AG08395 (cell line): ENCODE measurements at places on chromosomes 6 and 20.

DNA sequence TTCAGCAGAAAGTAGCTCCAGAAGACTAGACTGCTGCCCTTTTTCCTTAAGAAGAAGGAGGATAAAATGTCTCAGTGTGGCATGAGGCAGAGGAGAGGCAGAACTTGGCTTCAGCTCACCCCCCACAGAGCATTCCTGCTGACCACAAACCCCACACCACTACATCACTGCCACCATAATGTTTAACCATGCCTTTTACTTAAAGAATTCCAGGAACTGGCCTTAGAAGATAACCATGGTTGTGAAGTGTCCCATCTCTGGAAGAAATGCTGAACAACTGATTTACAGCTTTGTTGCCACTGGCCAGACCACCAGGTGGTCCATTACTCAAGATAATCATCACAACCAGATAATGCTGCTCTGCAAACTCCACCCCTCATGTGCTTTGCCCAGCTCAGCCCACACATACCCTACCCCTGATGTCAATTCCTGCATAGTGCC, 154.1 kb downstream of the CD24 start:
- peak; percentile 67 for DNase-seq

GRCh38 chr6:126180585-126180984, 159.3 kb upstream of the CENPW start:
- peak; percentile 53 for DNase-seq

- DNase-seq, result peak; percentile 41
These were observed 53.7 kb downstream of the JARID2 start for GRCh38 chr6:15299430-15300131.

DNA sequence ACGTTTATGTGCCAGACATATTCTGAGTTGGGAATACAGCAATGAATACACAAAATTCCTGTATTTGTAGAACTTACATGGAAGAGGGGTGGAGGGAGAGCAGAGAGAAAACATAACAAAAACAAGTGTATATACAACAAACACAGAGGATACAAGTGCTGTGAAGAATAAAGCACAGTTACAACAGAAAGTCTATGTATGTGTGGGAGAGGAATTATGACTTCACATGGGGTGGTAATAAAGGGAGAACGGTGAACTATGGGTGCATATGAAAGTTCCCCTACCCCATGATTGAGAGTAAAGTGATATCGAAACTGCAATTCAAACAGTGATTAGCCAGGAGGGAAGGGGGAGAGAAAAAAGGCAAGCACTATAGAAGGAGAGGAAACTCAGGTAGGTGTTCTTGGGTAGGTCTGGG, 24.6 kb downstream of the HBS1L start:
- no peak for DNase-seq

- DNase-seq, result no peak
These were observed 206.8 kb upstream of the SMLR1 start for GRCh38 chr6:130620338-130620781.

DNA sequence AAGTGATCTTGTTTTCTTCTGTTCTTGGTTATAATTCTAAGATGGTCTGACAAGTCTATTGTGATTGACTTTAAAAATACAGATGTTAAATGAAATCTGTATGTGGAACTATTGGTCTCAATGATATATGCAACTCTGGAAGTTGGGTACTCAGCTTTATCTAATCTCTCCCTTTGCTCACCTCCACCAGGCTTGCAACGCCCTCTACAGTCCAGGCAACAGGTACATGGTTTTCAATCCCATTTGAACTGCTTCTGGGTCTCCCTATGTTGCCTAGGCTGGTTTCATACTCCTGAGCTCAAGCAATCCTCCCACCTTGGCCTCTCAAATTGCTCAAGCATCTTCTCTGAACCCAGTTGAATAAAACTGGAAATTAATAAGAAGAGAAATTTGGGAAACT, 25.6 kb upstream of the HLA-DQB1 start:
- DNase-seq, result no peak

DNA sequence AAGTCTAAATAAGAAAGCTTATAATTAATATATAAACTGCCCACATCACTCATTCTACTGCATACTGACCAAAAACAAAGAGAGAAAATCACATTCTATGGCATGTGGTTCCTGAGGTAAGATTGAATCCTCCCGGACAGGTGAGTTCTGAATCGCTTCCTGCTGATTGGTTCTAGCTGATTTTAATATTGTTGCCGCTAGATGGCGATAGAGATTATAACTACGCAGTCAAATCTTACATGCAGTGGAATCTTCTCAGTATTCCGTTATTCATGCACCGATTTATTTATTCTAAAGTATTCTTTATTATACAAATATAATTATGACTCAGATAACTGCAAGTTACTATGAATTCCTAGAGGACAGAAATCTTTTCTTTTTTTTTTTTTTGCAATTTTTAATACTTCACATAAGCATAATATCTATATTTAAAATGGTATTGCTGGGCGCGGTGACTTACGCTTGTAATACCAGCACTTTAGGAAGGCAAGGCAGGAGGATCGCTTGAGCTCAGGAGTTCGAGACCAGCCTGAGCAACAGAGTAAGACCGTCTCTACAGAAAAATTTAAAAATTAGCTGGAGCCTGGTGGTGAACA, 24.2 kb upstream of the TMX4 start:
- peak; percentile 69 for DNase-seq

- DNase-seq, result no peak
These were observed 21.7 kb downstream of the NR2E1 start for GRCh38 chr6:108187519-108187918.

DNA sequence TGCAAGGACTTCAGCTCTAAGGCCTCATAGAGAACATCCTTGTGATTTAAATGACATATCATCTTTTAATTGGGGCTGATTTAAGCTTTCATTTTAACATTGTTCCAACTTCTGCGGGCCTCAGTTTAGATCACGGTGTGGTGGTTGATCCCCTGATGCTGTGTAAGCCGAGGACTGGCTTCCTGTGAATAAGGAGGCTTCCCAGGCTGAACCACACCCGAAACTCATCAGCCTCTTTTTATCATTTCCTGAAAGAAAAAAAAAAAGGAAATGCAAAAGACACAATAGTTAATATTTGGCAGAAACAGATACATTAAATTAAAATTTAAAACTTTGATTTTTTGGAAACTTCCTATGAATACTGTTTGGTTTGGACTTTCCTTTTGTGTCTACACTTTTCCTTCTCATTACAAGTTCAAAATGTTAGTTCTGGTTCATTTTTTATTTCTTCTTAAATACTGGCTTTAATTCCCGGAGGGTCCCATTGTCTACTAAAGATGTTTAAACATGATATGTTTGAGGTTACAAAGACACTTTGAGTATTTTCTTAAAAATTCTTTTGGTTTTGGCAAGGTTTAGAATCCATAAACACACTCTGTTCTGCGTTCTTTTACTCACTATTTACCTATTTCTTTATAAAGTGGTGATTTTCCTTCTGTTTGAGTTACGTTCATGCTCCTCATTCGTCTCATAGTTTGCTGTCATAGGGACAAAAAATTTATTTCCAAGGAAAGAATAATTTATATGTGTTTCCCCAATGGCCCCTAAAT, 230.0 kb upstream of the SULF2 start:
- no peak for DNase-seq

- no peak for DNase-seq
These were observed 198.2 kb upstream of the SSTR4 start for GRCh38 chr20:22836877-22837276.

- no peak for DNase-seq
These were observed 346 bp upstream of the SLC44A4 start for GRCh38 chr6:31879143-31879542.

DNA sequence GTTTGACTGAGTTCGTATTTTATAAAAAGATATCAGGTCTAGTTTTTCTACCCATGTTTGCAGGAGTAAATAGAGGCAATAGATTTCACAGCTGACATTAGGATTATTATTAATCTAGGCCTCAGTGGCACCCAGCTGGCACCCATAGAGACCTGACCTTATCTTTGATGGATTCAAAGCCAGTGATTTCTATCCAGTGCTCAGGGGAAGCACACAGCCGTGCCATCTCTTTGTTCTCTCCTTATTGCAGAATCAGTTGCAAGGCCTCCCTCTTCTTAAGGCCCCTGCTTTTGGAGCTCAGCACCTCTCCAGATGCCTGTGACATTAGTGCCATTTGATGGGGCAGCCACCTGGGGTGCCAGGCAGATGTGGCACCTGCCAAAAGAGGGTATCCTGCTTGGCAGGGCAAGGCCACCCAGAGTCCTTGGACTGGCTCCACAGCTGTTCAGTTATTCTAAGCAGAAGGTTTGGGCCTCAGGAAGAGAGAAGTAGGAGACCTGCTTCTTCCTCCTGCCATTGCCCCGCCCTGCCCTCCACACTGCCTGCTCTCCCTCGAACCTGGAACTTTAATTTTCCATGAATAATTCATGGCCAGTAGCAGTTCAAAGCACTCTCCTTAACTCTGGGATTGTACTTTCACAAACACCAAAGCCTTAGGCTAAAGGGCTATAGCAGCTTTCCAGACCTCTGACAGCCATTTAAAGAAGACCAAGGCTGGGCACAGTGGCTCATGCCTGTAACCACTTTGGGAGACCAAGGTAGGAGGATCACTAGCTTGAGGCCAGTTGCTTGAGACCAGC, 206.3 kb downstream of the ZDHHC14 start:
- no peak for DNase-seq

GRCh38 chr20:40896814-40897700, 131.6 kb upstream of the TOP1 start:
- peak; percentile 51 for DNase-seq

- no peak for DNase-seq
These were observed 1.2 kb downstream of the TREML2 start for GRCh38 chr6:41199552-41200246.

DNA sequence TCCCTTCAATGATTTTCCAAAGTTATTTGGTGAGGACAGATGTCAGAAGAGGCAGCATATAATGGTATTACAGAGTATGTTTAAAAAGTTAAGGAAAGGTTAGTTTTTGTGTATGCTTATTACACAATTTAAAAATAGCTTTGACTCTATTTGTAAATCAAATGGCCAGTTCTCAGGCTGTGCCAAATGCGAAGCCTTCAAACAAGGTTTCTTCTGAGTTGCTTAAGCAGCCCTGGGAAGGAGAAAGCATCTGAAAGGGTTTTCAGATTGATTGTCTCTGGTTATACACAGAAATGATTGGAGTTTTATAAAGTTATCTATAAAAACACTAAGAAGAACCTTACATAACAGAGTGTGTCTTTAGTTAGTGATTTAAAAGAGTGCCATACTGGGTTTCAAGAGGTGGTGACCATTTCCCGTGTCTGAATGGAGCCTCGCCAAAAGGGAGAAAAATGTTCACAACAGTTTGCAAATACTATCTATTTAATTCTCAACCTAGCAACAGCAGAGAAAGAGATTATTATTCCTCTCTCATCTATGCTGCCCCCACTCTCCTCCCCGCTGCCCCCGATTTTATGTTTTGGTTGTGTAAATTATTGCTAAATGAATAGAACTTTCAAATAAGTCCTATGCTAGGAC, 16.7 kb downstream of the CD109 start:
- no peak for DNase-seq

DNA sequence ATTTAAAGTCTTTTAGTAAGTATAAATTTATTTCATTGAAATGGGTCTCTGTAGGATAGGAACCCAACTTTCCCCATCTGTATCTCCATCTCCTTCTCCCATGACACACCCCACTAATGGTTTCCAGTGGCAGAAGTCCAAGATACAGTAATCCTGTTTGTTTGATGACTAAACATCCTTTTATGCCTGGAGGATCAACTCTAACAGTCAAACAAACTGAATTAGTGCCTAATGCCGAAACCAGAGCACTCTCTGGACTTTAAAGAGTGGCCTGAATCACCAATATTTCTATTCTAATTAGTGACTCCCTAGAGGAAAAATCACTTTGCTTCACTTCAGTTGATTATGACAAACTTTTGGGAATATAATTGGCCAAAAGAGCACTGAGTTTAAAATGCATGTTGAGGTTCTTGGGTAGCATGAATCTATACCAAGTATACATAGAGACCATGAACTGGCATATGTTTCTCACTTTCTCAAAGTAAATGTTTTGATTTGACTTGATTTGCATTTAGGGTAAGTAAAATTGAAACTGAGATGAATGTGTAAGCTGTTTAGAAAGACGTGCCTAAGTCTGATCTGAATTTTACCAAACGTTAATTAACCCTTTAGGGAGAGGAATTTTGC, 776.4 kb upstream of the NRSN1 start:
- peak; percentile 83 for DNase-seq

DNA sequence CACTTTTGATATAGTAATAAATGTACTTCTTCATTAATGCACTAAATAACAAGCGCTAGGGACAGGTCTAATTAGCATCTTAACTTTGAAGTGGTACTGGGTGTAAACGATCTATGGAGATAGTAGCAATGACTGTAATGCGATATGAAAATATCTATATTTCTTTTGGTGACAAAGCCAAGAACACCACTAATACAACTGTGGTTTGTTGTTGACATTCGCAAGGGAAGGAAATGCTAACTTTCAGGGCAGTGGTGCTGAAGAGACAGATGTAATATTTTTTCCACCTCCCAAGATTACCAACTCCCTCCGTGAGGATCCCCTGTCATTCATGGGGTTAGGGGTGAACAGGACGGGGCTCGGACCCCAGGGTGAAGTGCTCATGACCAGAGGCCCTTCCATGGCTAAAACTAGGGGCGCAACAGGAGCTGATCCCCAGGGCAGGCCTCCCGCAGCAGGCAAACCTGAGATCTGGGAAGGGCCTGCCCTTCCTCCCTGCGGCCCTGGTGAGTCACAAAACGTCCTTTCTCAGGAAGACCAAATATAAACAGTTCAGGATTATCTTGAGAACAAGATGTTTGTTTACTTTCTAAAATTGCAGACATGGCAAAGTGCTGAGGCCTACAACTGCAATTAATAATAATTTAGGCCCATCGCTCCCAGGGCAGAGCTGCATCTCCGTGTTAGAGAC, 65.0 kb upstream of the TOX2 start:
- DNase-seq, result peak; percentile 61
